ENCODE measurements at places on chromosomes 11 and 22. TPM values are rescaled to one million over a fixed set of nuclear protein-coding genes. Genes with fewer than 3 reads are reported as not detected.

The PATE2 gene
- not detected for total RNA-seq

The TSGA10IP gene
- not detected for total RNA-seq

The SIK2 gene
- total RNA-seq: 21.9 TPM

The FOLH1 gene
- not detected for total RNA-seq

The SCO2 gene
- total RNA-seq: not detected

The OR2AG2 gene
- total RNA-seq: 0.08 TPM

DNA sequence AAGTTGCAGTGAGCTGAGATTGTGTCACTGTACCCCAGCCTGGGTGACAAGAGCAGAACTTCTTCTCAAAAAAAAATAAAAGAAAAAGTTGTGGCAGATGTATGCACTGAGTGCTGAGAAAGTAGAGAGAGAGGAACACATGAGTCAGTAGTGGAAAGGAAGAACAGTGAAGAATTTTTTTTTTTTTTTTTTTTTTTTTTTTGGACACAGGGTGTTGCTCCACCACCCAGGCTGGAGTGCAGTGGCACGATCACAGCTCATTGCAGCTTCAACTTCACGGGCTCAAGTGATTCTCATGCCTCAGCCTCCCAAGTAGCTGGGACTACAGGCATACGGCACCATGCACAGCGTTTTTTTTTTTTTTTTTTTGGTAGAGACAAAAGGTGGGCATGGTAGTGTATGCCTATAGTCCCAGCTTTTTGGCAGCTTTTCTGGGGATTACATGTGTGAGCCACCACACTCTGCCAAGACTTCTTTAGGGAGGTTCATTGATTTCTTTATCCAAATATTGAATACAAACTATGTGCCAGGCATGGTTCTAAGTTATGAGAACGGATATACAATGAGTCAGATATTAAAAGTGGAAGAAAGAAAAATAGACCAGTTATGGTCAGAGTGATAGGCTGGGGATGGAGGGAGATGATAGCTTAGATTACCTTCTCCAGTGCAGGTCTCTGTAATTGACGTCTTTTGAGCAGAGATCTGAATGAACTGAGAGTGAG is 62.0 kb downstream of the YAP1 start:
- H3K27ac ChIP-seq: peak overlapping the region; percentile 78
- H3K36me3 ChIP-seq: peaks cover 16% of the 10 kb centered on the region
- peaks cover 54% of the 10 kb centered on the region for H3K4me1 ChIP-seq
- DNase-seq: no peak
- H3K27me3 ChIP-seq: no peaks in the 10 kb centered on the region

DNA sequence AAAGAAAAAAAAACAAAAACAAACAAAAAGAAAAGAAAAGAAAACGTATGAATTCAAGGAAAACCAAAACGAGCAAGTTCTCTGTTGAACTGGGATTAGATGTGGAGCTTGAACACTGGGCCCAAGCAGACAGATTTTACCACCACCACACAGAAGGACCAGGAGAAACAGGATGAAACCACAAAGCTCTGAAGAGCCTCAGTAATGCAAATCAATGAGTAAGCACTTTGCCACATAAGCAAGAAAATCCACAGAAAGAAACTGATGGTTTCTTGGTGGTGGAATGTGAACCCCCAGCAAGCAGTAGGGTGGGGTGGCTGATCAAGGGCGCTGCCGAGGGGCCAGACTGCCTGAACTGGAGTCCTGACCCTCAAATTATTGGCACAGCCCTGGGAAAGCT is 50.9 kb upstream of the NFRKB start:
- DNase-seq: no peak
- H3K36me3 ChIP-seq: peaks cover 25% of the 10 kb centered on the region
- no peak overlapping the region for H3K4me3 ChIP-seq

DNA sequence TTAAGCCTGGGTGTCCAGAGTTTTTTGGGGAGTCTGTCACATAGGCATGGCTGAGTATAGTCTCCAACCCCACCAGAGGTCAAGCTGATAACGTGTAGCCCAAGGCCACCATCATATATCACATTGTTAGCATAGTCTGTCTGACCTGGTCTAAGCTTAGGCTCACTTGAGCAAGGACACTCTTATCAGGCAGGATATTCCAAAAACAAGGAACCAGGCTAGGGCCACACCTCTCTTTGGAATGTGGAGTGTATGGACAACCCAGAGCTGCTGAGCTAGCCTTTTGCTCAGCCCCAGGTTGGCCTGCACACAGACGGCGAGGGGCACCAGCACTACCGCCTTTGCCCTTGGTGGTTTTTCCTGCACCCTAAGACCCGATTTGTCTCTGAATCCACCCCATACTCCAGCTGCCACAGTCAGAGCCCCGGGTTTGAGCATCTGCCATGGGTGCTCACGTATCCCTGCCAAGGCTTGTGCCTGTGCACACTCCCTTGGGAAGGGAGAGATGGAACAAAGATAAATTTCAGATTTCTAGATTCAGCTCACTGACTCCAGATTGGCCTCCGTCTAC is 7.2 kb downstream of the SNAP29 start:
- peaks cover 9% of the 10 kb centered on the region for H3K4me1 ChIP-seq
- no peak overlapping the region for H3K4me3 ChIP-seq
- H3K27me3 ChIP-seq: no peaks in the 10 kb centered on the region
- peaks cover 17% of the 10 kb centered on the region for H3K36me3 ChIP-seq
- DNase-seq: no peak

DNA sequence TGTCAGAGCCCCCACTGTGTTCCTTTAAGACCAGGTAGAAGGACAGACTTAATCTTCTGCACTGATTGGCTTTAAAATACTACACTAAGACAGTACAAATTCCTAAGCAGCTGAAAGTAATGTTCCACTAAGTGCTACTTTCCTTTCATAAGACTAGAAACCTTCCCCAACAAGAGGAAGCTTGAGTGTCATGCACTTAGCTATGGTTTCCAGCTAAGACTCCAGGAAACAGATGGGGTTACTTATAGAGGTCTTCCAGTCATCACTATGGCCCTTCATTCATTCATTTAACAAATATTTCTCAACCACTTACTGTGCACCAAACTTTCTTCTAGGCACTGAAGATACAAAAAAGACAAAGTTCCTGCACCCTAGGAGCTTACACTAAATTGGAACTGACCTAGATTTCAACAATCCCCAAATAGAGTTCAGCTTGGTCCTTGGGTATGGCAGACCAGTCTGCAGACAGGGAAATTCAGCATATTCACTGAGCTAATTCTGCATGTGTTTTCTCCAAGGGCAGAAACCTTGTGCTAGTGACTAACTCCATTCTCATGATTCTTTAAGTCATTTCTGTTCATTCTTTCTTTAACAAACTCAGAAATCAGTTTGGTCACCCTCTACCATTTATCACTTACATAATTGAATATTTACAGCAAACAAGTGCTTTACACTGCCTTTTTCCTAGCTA is 178.4 kb upstream of the MTNR1B start:
- DNase-seq: no peak
- no peaks in the 10 kb centered on the region for H3K4me1 ChIP-seq
- H3K27ac ChIP-seq: no peak overlapping the region
- H3K27me3 ChIP-seq: no peaks in the 10 kb centered on the region
- H3K4me3 ChIP-seq: no peak overlapping the region
- peaks cover 3% of the 10 kb centered on the region for H3K36me3 ChIP-seq

DNA sequence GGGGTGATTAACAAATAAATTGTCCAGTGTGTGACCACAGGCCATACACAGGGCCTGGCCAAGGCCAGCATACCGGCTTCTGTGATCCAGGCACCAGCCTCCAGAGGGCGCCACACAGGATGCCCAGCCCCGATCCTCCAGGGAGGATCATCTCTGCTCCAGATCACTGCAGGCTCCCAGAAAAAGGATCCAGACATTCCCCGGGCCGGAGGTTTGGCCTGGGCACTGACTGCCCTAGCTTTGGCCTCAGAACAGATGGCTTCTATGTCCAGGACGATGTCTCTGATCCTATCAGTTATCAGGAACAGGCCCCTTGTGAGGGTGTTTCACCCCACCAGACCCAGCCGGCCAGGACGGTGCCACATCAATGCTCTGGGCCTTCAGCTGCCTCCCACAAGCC is 74.5 kb upstream of the LMO1 start:
- no peak overlapping the region for H3K4me3 ChIP-seq
- H3K4me1 ChIP-seq: peaks cover 4% of the 10 kb centered on the region
- no peak overlapping the region for H3K27ac ChIP-seq
- no peaks in the 10 kb centered on the region for H3K36me3 ChIP-seq

DNA sequence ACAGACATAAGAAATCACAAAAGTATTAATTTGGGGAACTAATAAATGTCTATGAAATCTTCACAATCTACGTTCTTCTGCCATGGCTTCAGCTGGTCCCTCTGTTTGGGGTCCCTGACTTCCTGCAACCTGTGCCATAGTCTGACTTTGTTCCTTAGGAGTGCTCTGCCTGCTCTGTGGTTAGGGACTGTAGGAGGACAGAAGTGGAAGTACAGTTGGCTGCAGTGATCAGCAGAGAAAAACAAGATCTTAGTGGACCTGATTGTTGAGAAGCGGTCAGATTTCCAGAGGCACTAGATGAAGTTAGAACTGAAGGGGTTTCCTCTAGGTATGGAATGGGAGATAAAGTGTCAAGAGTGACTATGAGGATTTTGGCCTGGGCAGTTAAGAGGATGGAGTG is 80.6 kb downstream of the PPP6R3 start:
- peaks cover 23% of the 10 kb centered on the region for H3K4me1 ChIP-seq
- no peak overlapping the region for H3K4me3 ChIP-seq
- H3K27me3 ChIP-seq: no peaks in the 10 kb centered on the region
- peaks cover 44% of the 10 kb centered on the region for H3K36me3 ChIP-seq
- DNase-seq: no peak

DNA sequence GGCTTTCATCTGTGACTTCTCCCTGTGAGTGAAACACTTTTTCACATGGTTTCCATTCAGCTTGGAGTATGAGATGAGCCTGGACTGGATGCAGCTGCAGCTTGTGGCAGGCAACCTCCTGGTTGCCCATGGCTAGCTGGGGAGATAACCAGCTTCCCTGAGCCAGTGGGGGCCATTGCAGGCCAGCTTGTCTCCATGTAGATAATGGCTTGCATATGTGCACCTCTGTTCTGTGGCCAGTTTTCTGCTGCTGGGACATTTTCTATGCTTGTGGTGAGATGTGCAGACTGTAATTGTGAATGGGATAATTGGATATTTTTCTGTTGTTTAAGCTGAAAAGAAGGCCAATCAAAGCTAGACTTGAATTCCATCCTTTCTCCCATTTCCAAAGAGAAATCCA is 38.5 kb downstream of the INSC start:
- H3K4me3 ChIP-seq: no peak overlapping the region
- H3K27ac ChIP-seq: no peak overlapping the region
- DNase-seq: no peak
- no peaks in the 10 kb centered on the region for H3K27me3 ChIP-seq

Measured in osteocyte (in vitro differentiated cells).